ENCODE measurements at places on chromosomes 16 and 17. TPM values are rescaled to one million over a fixed set of nuclear protein-coding genes. Genes with fewer than 3 reads are reported as not detected.

The SYNGR3 gene
- total RNA-seq, result 15.2 TPM

The PRR29 gene
- 0.10 TPM for total RNA-seq

The TBC1D28 gene
- total RNA-seq, result not detected

The PRSS27 gene
- total RNA-seq, result 3.3 TPM

The TBC1D3B gene
- total RNA-seq, result 7.4 TPM

The CFAP119 gene
- total RNA-seq, result 21.0 TPM

The ZG16 gene
- not detected for total RNA-seq

The MAZ gene
- 426 TPM for total RNA-seq

The BMERB1 gene
- total RNA-seq, result 80.0 TPM

The CACNG4 gene
- 40.3 TPM for total RNA-seq

The WNT3 gene
- total RNA-seq, result 3.4 TPM

The DNAI2 gene
- not detected for total RNA-seq

The TNFRSF17 gene
- not detected for total RNA-seq

The CLN3 gene
- total RNA-seq, result 60.9 TPM

The WFIKKN1 gene
- total RNA-seq, result 2.0 TPM

The PRAC2 gene
- total RNA-seq, result not detected

The ITGAL gene
- 0.54 TPM for total RNA-seq

The KLHL10 gene
- not detected for total RNA-seq

The CA7 gene
- not detected for total RNA-seq

The CCL17 gene
- not detected for total RNA-seq

The TNP2 gene
- total RNA-seq, result not detected

The MYH2 gene
- not detected for total RNA-seq

Data from Panc1 (cell line).